ENCODE measurements at places on chromosomes 4 and X. TPM values are rescaled to one million over a fixed set of nuclear protein-coding genes. Genes with fewer than 3 reads are reported as not detected.

DNA sequence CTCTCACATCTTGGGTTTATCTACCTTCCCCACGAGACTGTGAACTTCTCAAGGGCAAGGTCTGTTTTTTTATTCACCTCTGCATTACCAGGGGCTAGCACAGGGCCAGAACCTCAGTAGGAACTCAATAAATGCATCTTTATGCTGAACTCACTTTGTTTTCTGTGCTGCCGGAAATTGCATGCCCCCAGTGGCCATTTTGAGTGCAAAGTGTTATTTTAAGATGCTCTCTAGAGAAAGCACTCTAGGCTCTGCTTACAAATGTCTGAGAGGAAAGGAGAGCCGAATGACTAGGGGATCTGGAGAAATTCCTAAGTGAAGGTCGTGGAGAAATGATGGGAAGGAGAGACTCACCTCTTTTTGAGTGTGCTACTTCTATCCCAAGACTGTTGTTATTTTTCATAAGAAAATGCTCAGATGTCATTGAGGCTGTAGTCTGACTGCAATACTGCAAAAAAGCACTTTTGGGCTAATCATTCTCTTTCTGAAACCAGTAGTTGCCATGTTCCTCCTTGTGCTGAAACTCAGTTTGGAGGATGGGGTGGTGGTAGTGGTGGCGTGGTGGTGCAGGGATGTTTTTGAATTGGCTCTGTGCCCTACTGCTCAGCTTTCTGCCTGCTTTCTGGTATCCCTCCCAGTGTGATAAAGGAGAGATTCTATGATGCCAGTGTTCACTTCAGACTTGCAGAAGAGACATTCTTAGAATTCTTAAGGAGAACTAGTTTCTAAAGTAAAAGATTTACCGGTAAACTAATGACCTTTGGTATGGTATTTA is 41.3 kb downstream of the DOCK11 start:
- no peak for DNase-seq
- H3K36me3 ChIP-seq: no peaks in the 10 kb centered on the region
- no peaks in the 10 kb centered on the region for H3K4me1 ChIP-seq
- H3K4me3 ChIP-seq: peak overlapping the region; percentile 35

- peak; percentile 28 for DNase-seq
- peak overlapping the region; percentile 80 for H3K27ac ChIP-seq
Observed at GRCh38 chr4:39525822-39526690, 1.2 kb downstream of the UGDH start.

The ADH7 gene
- not detected for total RNA-seq

DNA sequence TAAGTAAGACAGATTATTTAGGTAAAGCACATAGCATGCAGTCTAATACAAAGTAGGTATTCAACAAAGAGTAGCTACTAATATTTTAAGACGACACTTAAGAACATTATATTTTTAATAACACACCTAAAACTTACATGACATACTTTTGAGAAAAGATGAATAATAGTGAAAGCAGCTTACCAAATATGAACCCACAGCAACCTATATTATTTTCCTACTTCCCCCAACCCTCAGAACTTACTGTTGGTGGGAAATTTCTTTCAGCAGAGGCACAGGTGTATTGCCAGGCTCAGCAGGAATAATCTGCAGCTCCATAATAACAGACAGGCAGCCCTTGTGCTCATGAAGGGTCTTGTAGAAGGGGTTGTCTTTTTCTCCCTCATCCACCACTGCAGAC is 498.9 kb downstream of the GLUD2 start:
- H3K27ac ChIP-seq: no peak overlapping the region
- H3K4me1 ChIP-seq: no peaks in the 10 kb centered on the region
- no peak overlapping the region for H3K4me3 ChIP-seq
- no peak for DNase-seq

DNA sequence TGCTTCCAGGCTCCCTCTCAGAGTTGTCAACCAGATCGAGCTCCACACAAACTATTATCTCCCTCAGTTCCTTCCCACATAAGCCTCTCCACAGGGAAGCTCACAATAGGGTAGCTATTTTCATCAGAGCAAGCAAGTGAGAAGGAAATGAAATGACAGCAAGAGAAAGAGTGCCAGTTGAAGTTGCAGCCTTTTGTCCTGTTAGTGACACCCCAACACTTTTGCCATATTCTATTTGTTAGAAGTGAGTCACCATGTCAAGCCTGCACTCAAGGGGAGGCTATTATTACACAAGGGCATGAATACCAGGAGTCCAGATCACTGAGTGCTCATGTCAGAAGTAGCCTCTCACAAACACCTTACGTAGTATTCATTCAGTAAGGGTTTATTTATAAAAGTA is 266.3 kb upstream of the NOCT start:
- no peak for DNase-seq
- no peak overlapping the region for H3K27ac ChIP-seq
- H3K4me1 ChIP-seq: no peaks in the 10 kb centered on the region
- no peaks in the 10 kb centered on the region for H3K36me3 ChIP-seq

The CFAP99 gene
- total RNA-seq: 1.7 TPM

- H3K27me3 ChIP-seq: no peaks in the 10 kb centered on the region
- peaks cover 6% of the 10 kb centered on the region for H3K4me1 ChIP-seq
- H3K36me3 ChIP-seq: no peaks in the 10 kb centered on the region
- DNase-seq: no peak
- H3K4me3 ChIP-seq: no peak overlapping the region
Observed at GRCh38 chr4:10158333-10158942, 41.8 kb upstream of the WDR1 start.

DNA sequence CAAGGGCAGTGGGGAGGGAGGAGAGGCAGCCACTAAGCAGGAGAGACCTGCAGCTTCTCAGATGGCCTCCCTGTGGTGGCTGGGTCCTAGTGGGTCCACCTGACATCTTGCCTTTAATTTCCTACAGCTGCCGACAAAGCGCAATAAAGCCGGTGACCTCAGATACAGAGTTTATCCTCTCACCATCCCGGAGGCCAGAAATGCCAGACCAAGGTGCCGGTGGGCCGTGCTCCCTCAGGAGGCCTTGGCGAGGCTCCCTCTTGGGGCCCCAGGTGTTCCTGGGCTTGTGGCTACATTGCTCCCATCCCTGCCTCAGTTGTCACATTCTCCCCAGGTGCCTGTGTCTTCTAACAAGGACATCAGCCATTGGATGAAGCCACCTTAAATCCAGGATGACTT is 103.0 kb downstream of the ADRA2C start:
- peaks cover 8% of the 10 kb centered on the region for H3K27me3 ChIP-seq
- no peak for DNase-seq
- H3K27ac ChIP-seq: no peak overlapping the region
- no peaks in the 10 kb centered on the region for H3K4me1 ChIP-seq
- H3K4me3 ChIP-seq: no peak overlapping the region
- H3K36me3 ChIP-seq: no peaks in the 10 kb centered on the region

DNA sequence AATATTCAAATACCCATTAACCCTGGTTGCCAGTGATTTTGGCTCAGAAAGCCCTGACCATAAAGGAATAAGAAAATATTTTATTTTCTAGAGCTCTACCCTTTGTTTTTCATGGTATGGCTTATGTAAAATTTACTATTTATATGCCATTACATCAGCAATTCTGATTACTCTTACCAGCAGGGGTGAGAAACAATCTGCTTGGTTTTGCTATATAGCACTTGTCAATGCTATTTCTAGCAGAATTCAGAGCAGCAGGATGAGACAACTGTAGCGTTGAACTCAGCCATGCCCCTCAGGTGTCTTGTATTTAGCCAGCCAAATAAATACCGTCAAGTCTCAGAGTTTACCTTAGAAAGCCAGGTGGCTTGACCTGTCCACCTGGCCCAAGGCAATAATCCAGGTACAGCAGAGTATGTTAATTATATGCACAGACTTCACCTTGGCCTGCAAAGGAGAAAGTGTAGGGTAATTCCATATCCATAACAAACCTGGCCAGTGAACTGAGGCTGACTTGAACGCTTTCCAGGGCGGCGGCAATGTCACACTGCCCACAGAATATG is 1303.5 kb downstream of the RAPGEF2 start:
- no peak overlapping the region for H3K4me3 ChIP-seq
- H3K27me3 ChIP-seq: no peaks in the 10 kb centered on the region
- H3K36me3 ChIP-seq: no peaks in the 10 kb centered on the region
- H3K27ac ChIP-seq: no peak overlapping the region
- H3K4me1 ChIP-seq: no peaks in the 10 kb centered on the region
